CD4-positive, alpha-beta T cell treated with Interleukin-1 beta for 1 hour (primary cell): ENCODE measurements at places on chromosomes 2 and 18.

- DNase-seq = no peak
These were observed 198.7 kb downstream of the CYP26B1 start for GRCh38 chr2:71948781-71949536.

- no peak for DNase-seq
These were observed 48.9 kb downstream of the CHST9 start for GRCh38 chr18:27136208-27136535.

GRCh38 chr2:234286118-234286598 is 210.7 kb downstream of the ARL4C start:
- DNase-seq = no peak

DNA sequence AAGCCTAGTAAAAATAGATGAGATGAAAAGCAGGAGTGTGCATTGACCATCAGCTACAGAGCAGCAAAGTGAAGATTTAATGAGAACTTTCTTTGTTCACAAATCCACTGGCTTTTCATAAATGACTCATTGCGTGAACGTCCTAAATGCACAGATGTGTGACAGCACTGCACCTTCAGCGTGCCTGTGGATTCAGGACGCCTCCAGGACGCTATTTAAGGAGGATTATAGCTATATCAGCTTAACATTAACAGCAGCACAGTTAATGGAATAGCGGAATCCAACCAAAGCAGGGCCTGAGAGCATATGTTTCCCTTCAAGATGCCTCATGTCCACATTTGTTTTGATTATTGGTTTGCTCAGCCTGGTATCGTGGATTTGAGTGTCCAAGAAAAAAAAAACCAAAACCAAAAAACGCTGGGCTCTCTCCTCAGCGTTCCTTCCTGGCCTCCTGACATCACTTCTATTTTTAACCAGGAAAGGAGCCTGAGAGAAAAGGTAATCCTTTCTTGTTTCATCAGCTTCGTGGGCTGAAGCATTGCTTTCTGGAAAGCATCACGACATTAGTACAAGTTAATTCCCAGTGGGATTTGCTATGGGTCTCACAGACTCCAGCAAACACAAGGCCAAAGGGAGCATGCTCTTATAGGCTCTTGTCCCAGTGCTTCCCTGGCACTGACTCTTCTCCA is 447.0 kb upstream of the SMIM21 start:
- no peak for DNase-seq

GRCh38 chr2:196294516-196294909 is 123.1 kb upstream of the STK17B start:
- DNase-seq = no peak

DNA sequence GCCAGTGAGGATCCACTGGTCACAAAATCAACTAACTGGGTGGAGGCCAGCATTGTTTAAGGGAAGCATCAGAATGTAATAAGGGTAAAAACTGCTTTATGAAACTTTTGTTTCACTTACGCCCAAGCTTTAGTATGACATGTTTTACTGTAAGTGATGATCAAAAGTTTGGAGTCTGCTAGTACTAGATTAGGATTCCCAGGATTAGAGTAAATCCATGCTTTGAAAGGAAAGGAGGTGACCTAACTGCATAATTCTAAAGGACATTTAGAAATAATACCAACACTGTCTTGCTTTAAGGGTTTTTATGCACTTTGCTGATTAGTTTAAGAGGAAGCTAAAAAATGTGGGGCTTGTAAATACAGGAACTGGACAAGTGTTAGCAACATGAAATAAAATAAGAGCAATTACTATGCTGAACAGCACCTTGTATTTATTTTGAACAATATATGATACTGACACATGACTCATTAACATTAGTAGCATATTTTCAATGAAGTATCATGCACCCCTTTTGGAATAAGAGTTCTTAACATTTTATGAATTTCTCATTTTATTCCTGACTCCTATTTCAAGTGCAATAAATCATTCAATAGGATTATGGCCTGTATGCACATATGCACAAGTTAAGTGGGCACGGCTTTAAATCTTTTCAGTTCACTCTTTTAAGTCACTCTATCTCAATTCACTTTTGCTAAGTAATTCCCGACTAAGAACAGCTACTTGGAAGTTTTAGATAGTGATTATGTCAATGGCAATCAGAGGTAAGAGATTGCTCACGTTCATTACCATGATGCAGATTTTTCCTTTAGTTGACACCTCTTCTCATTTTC is 62.5 kb downstream of the STK39 start:
- DNase-seq = no peak

DNA sequence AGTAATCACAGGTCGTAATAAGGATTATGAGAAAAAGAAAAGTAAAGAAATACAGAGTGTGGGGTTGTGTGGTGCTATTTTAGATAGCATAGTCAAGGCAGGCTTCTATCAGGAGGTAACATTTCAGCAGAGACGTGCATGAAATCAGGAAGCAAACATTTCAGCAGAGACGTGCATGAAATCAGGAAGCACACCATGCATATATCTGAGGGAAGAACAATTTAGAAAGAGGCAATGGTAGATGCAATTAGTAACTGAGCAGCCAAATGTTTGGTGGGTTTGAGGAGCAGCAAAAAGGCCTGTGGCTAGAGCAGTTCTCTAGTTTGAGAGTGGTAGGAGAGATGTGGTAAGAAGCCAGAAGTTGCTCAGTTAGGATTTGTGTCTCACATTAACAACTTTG is 713.7 kb downstream of the ADCYAP1 start:
- DNase-seq = no peak

- no peak for DNase-seq
These were observed 1.6 kb upstream of the ALKAL2 start for GRCh38 chr2:289362-290089.

- no peak for DNase-seq
These were observed 125.0 kb downstream of the SPHKAP start for GRCh38 chr2:228056293-228057097.

DNA sequence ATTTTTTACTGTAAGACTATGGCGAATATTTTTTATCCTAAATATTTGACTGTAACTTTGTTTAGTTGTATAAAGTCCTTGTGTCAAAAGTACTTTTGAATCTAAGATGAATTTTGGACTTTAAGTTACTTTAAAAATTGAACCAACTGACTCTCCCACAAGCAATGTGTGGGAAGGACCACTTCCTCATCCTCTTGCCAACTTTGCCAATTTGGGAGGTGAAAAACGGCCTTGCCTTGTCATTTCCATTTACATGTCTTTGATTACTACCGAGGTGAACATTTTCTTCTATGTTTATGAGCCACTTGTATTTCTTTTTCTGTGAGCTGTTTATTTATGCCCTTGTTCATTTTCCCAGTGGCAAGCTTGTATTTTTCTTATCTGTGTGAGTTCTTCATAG is 12.8 kb upstream of the MSGN1 start:
- no peak for DNase-seq

DNA sequence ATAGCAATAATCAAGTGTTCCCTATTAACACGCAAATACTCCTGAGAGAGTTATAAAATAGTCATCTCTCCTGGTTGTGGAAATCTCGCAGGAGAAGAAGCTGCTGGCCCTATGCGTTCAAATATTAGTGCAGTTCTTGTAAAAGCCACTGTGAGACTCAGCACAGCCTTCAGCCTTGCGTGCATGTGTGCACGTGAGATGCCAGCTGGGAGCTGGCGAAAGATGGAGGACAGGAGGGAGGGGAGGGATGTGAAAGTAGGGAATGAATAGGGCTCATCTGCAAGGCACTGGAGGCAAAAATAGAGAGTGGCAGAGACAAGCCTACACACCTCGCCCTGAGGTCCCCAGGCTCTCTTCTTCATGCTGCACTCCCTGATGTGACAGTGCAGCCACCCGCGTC is 126.5 kb downstream of the INO80D start:
- DNase-seq = no peak

- DNase-seq = peak; percentile 54
These were observed 286.0 kb downstream of the LPIN1 start for GRCh38 chr2:12032398-12032797.

GRCh38 chr2:43174368-43174916 is 52.0 kb downstream of the ZFP36L2 start:
- DNase-seq = peak; percentile 88

DNA sequence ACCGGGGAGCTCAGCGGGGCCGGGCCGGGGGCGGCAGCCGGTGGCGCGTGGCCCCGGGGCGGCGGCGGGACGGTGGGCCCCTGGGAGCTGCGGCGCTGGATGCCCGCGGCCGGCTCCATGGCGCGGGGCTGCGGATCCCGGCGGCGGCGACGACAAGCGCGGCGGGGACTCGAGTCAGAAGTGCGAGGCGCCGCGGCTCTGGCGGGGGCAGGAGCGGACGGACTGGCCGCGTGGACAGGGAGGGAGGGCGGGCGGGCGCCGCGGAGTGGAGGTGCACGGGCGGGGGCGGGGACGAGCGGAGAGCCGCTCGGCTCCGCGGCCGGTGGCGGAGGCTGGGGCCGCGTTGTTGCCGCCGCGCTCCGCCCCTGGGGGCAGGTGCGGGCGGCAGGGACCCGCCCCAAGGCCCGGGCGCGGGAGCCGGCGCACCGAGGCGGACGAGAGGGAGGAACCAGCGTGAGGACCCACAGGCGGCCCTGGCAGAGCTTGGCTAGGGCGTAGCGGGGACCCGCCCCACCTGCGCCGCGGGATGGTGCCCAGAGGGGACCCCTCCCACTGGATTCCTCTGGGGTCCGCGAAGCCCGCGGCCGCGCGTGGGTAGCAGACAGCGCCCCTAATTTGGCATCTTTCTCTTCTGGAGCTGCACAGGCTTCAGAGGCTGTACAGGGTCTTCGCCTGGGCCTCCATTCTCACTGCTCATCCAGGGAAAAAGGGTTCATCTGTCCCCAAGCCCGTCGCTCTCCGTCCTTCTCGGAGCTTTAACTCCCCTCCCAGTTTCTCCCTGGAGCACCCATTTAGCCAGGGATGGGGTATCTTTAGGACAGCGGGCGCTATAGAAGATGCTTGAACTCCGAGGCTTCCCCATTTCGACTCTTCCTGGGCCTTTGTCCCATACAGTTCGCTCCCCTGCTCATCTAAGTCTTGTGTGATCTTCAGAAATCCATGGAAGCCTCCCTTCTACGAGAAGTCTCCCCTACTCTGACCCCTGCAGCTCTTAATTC is at the start of gene TMEM163:
TSS of gene TMEM163 (minus strand) at position 184 of the 998 bp plus-strand sequence.
- no peak for DNase-seq

DNA sequence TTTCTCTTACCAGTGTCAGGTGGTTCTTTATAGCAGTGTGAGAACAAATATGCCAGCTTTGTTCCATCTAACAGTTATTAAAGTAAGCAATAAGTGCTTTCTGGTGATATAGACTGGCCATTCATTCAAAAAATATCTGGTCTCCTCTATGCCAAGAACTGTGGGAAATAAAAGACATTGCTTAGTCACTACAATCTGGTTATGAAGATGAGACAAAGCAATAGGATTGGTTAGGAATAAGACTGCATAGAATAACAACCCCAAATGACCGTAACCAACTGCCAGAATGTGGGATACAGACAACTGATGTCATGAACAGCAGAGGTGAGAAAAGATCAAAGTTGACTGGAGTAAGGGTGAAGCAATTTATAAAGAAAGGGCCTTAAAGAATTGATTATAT is 83.8 kb downstream of the MBD2 start:
- no peak for DNase-seq

DNA sequence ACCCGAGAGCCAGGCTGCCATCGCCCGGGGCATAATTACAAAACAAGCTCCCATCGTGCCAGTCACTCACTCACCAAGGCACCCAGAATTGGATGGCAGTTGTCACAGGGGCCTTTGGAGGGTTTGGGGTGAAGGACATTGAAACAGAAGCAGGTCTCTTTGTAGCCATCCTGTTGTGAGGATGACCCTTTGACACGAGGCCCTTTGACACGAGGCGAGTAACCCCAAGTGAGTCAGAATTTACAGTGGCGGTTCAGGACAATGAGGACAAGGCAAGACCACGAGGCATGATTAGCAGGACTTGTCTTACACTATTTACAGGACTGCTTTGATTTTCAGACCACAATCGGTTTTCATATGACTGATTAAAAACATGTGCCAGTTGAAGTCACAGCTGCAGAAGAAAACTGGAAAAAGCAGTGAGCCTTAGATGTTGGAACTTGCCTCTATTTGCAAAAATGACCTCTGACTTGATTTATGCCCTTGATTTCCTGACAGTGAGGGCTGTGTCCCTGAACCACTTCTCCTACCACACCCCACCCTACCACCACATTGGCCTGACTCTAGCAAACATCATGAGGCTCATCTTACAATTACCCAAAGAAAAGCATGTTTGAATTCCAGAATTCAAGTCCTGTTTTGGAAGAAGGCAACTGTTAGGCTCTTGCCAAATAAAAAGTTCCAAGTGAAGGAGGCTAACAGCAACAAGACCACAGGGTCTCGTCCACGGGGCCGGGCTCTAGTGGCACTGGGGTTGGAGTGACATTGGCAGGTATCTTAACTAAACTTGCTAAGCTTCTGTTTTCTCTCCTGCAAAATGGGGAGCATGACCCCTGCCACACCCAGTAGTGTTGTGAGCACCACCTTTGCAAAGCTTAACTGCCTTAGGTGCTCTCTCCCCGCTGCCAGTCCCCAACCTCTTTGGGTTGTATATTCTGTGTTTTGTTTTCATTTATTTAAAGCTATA is 64.4 kb upstream of the FOSL2 start:
- DNase-seq = no peak

- no peak for DNase-seq
These were observed 273.5 kb upstream of the HS6ST1 start for GRCh38 chr2:128591861-128592822.

DNA sequence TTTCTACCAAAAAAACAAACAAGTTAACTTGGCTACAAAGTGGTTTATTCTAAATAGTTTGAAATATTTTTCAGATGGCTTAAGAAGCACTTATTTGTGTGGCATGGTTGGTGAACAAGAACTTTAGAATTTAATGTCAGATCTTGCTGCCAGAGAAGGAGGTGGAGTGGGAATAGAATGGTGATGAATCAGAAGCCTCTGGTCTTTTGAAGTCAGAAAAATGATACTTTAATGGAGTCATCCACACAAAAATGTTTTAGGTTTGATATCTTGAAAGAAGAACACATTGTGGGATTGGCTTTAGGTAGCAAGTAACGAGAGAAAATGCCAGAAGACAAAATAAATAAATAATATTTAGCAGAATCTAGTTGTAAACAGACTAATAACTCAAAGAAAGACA is 243.1 kb upstream of the FANCL start:
- no peak for DNase-seq

GRCh38 chr2:8882094-8882493 is 44.7 kb upstream of the KIDINS220 start:
- no peak for DNase-seq

DNA sequence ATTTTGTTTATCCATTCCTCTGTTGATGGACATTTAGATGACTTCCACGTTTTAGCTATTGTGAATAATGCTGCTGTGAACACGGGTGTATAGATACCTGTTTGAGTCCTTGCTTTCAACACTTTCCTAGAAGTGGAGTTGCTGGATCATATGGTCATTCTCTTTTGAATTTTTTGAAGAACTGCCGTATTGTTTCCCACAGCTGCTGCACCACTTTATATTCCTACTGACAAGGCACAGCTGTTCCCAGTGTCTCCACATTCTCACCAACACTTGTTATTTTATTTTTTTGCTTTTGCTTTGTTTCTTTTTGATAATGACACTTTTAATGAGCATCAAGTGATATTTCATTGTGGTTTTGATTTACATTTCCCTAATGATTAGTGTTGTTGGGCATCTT is 41.4 kb upstream of the KCNJ13 start:
- no peak for DNase-seq

GRCh38 chr2:866009-866680 is 84.5 kb upstream of the SNTG2 start:
- no peak for DNase-seq
